ENCODE measurements at places on chromosomes 6 and 20. TPM values are rescaled to one million over a fixed set of nuclear protein-coding genes. Genes with fewer than 3 reads are reported as not detected.

The SRMS gene
- not detected for total RNA-seq

DNA sequence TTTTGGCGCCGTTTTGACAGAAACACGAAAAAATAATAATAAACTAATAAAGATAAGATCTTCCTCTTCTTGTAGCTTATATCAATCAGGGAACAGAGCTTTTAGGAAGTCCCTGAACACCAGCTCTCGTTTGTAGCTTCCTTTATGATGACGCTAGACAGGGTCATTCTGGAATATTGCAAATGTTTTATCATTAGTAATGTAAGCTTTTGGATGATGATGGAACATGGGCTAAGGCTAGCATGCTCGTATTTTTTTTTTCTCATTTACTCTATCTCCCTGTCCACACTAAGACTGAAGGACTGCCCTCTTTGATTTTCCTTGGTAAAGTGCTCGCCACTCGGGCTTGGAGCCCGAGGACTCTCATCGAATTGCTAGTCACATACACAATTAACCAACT lies 22.1 kb upstream of the POM121L2 start:
- no peaks in the 10 kb centered on the region for H3K36me3 ChIP-seq
- H3K27me3 ChIP-seq: peaks cover 8% of the 10 kb centered on the region
- no peak overlapping the region for H3K27ac ChIP-seq
- DNase-seq: no peak
- peaks cover 3% of the 10 kb centered on the region for H3K4me1 ChIP-seq
- no peak overlapping the region for H3K4me3 ChIP-seq

DNA sequence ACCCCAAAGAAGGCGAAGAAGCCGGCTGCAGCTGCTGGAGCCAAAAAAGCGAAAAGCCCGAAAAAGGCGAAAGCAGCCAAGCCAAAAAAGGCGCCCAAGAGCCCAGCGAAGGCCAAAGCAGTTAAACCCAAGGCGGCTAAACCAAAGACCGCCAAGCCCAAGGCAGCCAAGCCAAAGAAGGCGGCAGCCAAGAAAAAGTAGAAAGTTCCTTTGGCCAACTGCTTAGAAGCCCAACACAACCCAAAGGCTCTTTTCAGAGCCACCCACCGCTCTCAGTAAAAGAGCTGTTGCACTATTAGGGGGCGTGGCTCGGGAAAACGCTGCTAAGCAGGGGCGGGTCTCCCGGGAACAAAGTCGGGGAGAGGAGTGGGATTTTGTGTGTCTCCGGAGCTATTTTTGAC lies 69.6 kb downstream of the HFE start:
- H3K4me3 ChIP-seq: peak overlapping the region; percentile 82
- peak; percentile 51 for DNase-seq
- no peaks in the 10 kb centered on the region for H3K36me3 ChIP-seq
- peak overlapping the region; percentile 92 for H3K27ac ChIP-seq

DNA sequence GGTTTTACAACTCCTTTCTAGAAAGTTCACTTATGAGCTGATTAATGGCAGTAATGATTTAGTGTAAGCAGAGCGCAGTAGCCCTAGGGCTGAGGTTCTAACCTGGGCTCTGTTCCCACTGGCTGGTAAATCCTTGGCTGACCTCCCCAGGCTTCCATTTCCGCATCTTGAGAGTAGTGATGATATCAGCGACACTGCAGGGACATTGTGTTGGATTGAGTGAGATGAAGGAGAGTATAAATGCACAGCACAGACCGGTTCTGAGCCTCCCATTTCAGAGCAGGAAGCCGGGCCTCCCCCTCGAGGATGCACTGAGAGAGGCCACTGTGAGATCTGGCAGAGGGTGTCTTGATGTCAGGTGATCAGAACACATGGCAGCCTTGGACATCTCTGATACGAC lies 477.2 kb upstream of the SULF2 start:
- no peak overlapping the region for H3K27ac ChIP-seq
- H3K27me3 ChIP-seq: no peaks in the 10 kb centered on the region
- H3K36me3 ChIP-seq: no peaks in the 10 kb centered on the region
- H3K4me3 ChIP-seq: no peak overlapping the region
- H3K4me1 ChIP-seq: no peaks in the 10 kb centered on the region
- no peak for DNase-seq

DNA sequence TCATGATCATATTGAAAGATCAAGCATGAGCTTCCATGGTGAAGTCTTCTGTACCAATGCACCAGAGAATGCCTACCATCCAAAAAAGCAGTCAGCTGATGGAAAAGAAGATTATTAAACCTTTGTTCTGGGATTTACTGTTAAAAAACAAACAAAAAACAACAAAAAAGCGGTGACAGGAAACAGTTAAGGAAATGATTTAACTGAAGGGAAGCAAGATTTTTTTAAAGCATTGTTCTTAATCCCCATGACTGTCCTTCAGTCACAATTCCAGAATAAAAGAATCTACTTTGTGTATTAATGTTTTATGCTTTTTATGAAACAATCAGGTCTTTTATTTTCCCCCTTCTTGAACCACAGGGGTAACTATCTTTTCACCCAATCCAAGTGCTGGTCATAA lies 23.9 kb downstream of the FAM162B start:
- no peaks in the 10 kb centered on the region for H3K36me3 ChIP-seq
- no peak overlapping the region for H3K27ac ChIP-seq
- H3K4me3 ChIP-seq: no peak overlapping the region
- H3K4me1 ChIP-seq: no peaks in the 10 kb centered on the region
- no peaks in the 10 kb centered on the region for H3K27me3 ChIP-seq
- DNase-seq: no peak

- H3K27me3 ChIP-seq: no peaks in the 10 kb centered on the region
- no peak overlapping the region for H3K4me3 ChIP-seq
- no peaks in the 10 kb centered on the region for H3K36me3 ChIP-seq
Observed at GRCh38 chr6:114407426-114408035, 64.7 kb upstream of the HS3ST5 start.

DNA sequence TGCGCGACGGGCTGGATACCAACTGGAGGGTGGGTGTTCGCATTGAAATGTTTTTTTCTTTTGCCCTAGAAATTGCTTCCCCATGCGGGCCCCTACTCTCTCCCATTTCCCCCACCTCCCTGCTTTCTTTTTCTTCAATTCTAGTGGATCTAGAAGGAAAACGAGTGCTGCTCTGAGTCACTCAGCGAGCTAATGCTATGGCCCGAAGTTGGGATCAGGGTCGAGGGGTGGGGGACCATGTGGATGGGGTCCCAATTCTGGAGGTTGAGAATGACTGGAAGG lies 71.5 kb downstream of the SOX4 start:
- H3K4me1 ChIP-seq: no peaks in the 10 kb centered on the region
- no peak overlapping the region for H3K4me3 ChIP-seq
- no peak overlapping the region for H3K27ac ChIP-seq
- DNase-seq: no peak

The SLC44A4 gene
- not detected for total RNA-seq

The HLA-DRA gene
- 107 TPM for total RNA-seq

- no peaks in the 10 kb centered on the region for H3K4me1 ChIP-seq
- no peaks in the 10 kb centered on the region for H3K36me3 ChIP-seq
- no peak overlapping the region for H3K4me3 ChIP-seq
Observed at GRCh38 chr6:97214671-97215070, 68.3 kb downstream of the MMS22L start.

- H3K4me3 ChIP-seq: no peak overlapping the region
- no peaks in the 10 kb centered on the region for H3K27me3 ChIP-seq
- no peaks in the 10 kb centered on the region for H3K4me1 ChIP-seq
Observed at GRCh38 chr6:75550544-75551167, 51.0 kb upstream of the SENP6 start.

DNA sequence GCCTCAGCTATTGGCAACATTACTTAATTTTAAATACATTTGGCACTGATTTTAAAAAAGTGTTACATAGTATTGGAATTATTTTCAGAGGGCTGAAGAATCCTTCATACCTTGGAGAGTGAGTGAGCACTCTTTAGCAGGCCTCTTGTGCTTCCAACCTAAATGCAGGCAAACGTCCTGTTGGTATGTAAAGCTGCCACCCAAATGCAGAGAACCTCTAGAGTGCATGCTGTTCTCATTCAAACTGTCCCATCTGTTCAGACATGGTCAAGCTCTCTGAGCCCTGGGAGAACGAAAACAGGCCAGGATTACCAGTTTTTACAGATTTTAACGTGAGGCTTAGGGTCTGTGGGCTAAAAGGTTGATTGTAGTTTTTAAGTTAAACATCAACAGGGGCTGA lies 378.0 kb upstream of the FLRT3 start:
- H3K4me3 ChIP-seq: no peak overlapping the region
- no peak overlapping the region for H3K27ac ChIP-seq
- H3K36me3 ChIP-seq: no peaks in the 10 kb centered on the region
- H3K4me1 ChIP-seq: no peaks in the 10 kb centered on the region
- DNase-seq: no peak

The CST4 gene
- not detected for total RNA-seq

DNA sequence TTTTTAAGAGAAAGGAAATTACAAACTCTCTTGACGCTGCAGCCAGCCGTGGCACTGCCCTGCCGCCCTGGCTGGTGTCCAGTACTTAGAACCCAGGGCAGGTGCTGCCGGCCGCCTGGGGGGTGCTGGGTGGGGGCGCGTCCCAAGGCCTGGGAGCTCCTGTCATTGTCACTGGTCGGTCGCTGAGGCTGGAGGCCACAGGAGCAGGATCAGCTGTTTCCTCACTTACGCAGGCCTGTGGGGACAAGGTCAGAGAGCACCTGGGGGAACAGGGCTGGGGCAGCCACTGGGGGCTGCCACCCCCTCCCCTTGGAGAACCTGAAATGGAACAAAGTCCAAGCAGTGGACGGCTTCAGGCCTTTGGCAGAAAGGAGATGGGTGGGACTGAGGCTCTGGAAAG lies 5.6 kb downstream of the BIRC7 start:
- DNase-seq: no peak
- no peak overlapping the region for H3K27ac ChIP-seq
- H3K27me3 ChIP-seq: no peaks in the 10 kb centered on the region
- no peaks in the 10 kb centered on the region for H3K36me3 ChIP-seq
- H3K4me1 ChIP-seq: no peaks in the 10 kb centered on the region

The ANKRD66 gene
- total RNA-seq: not detected

The KLHDC3 gene
- 74.0 TPM for total RNA-seq

GRCh38 chr6:104201557-104201956 lies 658.2 kb downstream of the HACE1 start:
- no peak overlapping the region for H3K4me3 ChIP-seq
- H3K36me3 ChIP-seq: no peaks in the 10 kb centered on the region
- H3K27ac ChIP-seq: no peak overlapping the region
- H3K27me3 ChIP-seq: no peaks in the 10 kb centered on the region
- no peaks in the 10 kb centered on the region for H3K4me1 ChIP-seq
- DNase-seq: no peak

The SALL4 gene
- total RNA-seq: 0.32 TPM

DNA sequence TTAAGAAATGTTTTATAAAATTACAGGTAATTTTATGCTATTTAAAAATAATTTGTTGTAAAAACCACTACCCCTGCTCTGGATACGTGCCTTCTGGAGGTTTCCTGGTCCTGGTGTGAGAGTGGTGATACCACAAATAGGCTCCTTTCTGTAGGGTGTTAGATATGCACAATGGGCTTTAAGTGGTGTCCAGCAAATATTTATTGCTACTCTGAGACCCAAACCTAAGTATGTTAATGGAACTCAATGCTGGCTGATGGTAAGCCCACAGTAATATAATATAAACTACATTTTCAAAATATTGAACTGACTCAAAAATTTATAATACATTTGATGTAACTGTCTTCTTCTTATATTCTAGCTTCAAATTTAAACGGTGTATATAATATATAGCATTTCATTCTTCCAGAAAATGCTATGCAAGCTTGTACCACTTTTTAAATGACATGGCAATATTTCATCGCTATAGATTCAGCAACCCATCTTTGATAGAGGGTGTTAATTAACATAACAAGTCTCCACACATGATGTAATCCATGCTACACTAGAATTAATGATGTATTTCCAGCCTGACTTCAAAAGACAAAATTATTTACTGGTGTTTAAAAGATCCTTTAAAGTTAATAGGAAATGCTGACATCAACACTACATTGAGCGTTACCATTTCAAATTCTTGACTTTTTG lies 161.9 kb downstream of the DST start:
- H3K4me3 ChIP-seq: no peak overlapping the region
- no peaks in the 10 kb centered on the region for H3K36me3 ChIP-seq
- H3K27ac ChIP-seq: no peak overlapping the region
- no peaks in the 10 kb centered on the region for H3K4me1 ChIP-seq
- no peak for DNase-seq
- no peaks in the 10 kb centered on the region for H3K27me3 ChIP-seq

GRCh38 chr6:39441986-39442385 lies 119.5 kb upstream of the KCNK16 start:
- H3K4me1 ChIP-seq: no peaks in the 10 kb centered on the region
- DNase-seq: no peak
- H3K27me3 ChIP-seq: peaks cover 2% of the 10 kb centered on the region
- no peak overlapping the region for H3K27ac ChIP-seq

DNA sequence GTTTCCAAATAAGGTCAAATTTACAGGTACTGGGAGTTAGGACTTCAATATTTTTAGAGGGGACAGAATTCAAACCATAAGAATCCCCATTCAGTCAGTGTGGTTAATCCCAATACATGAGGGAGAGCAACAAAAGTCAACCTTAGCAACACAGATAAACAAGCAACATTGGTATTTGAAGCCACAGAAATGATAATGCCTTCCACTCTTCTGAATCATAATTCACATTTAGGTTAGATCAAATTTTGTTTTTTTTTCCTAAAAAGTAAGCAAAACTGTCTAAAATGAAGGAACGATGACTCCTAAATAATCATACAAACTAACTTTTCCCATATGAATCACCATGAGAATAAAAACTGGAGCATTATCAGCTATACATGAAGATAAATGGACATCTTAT lies 246.0 kb upstream of the TENT5A start:
- H3K4me1 ChIP-seq: no peaks in the 10 kb centered on the region
- H3K27me3 ChIP-seq: no peaks in the 10 kb centered on the region
- H3K4me3 ChIP-seq: no peak overlapping the region
- DNase-seq: no peak

DNA sequence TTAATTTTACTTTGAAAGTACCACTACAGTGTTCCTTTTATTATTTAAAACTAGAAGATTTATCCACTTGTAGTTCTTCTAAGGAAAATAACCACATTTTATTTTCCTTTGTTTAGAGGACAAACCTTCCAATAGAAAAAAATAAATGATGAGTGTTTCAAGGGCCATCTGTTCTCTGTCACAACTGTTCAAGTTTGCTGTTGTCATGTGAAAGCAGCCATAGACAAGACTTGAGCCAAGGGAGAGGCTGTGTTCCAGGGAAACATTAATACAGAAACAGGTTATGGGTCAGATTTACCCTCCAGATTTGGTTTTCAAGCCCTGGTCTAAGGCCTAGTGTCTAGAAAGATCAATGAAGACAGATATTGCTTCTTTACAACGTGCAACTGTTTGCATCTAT lies 463.6 kb downstream of the C6orf118 start:
- no peak overlapping the region for H3K27ac ChIP-seq
- no peaks in the 10 kb centered on the region for H3K36me3 ChIP-seq
- no peak for DNase-seq
- no peak overlapping the region for H3K4me3 ChIP-seq

DNA sequence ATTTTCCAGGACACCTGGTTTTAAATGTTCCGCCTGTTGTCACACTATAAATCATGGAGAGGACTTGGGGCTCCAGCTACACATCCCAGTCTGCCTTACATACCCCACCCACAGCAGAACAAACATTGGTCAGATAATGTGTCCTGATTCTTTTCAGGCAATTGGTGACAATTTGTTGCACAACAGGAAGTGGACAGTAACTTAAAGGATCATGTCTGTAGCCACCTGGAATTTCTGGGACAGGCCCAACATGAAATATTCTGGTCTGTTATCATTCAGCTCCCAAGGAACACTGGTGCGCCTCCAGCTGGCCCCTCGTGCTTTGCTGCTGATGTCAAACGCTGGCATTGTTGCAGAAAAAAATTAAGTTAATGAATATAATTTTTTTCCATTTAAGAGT lies 117.2 kb downstream of the SOBP start:
- no peaks in the 10 kb centered on the region for H3K27me3 ChIP-seq
- no peaks in the 10 kb centered on the region for H3K4me1 ChIP-seq
- H3K27ac ChIP-seq: no peak overlapping the region
- no peak overlapping the region for H3K4me3 ChIP-seq
- DNase-seq: no peak

Measured in naive thymus-derived CD4-positive, alpha-beta T cell (primary cell).